ENCODE measurements at places on chromosomes 5 and 9. TPM values are rescaled to one million over a fixed set of nuclear protein-coding genes. Genes with fewer than 3 reads are reported as not detected.

Gene IL13
- not detected for total RNA-seq

Gene CRB2
- total RNA-seq, result not detected

Gene PCDHAC2
- under 0.01 TPM for total RNA-seq

Gene NUDT12
- 7.1 TPM for total RNA-seq

Gene GARIN3
- total RNA-seq, result not detected

Gene FAM169A
- not detected for total RNA-seq

Gene SYK
- total RNA-seq, result not detected

Gene ARAP3
- 6.9 TPM for total RNA-seq

Gene CCDC152
- 2.3 TPM for total RNA-seq

Gene NFIB
- total RNA-seq, result 81.8 TPM

Gene NCS1
- total RNA-seq, result 19.0 TPM

Gene AHRR
- total RNA-seq, result 16.4 TPM

Gene TOR4A
- 15.6 TPM for total RNA-seq

Gene LCN9
- total RNA-seq, result not detected

Gene TAF11L5
- total RNA-seq, result not detected

Gene ST8SIA4
- total RNA-seq, result 2.4 TPM

Gene RIOK2
- 16.2 TPM for total RNA-seq

Gene ZNF782
- 3.6 TPM for total RNA-seq

Gene FAM163B
- 4.5 TPM for total RNA-seq

Gene PRDM9
- not detected for total RNA-seq

Gene SLC34A1
- total RNA-seq, result not detected

Gene FLT4
- total RNA-seq, result under 0.01 TPM

Gene SPINK6
- not detected for total RNA-seq

Gene WNT8A
- not detected for total RNA-seq

Gene ZNF883
- total RNA-seq, result 1.8 TPM

Gene KLHL3
- total RNA-seq, result 6.3 TPM

Gene PCDHB12
- 0.72 TPM for total RNA-seq

Gene PFN3
- total RNA-seq, result not detected

Gene SLC4A9
- total RNA-seq, result not detected

Gene PCDHB2
- 1.3 TPM for total RNA-seq

Gene OR1L4
- not detected for total RNA-seq

Gene SOWAHA
- total RNA-seq, result not detected

Gene DDX4
- total RNA-seq, result not detected

Gene PTPA
- 141 TPM for total RNA-seq

Gene PLAC8L1
- total RNA-seq, result not detected
